ENCODE measurements at places on chromosomes 6 and 20. TPM values are rescaled to one million over a fixed set of nuclear protein-coding genes. Genes with fewer than 3 reads are reported as not detected.
A peak's percentile ranks its signal among the peaks of the same experiment; 100 is the strongest.

- DNase-seq, result no peak
Observed at GRCh38 chr20:47348539-47349142, 7.9 kb downstream of the ZMYND8 start.

- DNase-seq, result no peak
Observed at GRCh38 chr6:3052481-3053230, 15.6 kb upstream of the RIPK1 start.

GRCh38 chr20:41526327-41526726, 91.8 kb downstream of the CHD6 start:
- DNase-seq, result no peak

DNA sequence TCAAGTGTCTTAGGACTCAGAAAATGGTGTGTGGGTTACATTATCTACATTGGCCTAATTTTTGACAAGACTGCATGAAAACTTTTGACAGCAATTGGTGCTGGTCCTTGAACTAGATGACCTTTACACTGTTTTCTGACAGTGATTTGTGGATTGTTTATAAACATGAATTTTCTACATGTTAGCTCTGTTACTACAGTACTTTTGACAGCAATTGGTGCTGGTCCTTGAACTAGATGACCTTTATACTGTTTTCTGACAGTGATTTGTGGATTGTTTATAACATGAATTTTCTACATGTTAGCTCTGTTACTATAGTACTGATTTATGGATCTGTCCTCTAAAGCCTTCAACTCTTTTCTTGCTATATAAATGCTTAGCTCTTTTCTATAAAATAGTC, 16.7 kb downstream of the KCTD20 start:
- no peak for DNase-seq

DNA sequence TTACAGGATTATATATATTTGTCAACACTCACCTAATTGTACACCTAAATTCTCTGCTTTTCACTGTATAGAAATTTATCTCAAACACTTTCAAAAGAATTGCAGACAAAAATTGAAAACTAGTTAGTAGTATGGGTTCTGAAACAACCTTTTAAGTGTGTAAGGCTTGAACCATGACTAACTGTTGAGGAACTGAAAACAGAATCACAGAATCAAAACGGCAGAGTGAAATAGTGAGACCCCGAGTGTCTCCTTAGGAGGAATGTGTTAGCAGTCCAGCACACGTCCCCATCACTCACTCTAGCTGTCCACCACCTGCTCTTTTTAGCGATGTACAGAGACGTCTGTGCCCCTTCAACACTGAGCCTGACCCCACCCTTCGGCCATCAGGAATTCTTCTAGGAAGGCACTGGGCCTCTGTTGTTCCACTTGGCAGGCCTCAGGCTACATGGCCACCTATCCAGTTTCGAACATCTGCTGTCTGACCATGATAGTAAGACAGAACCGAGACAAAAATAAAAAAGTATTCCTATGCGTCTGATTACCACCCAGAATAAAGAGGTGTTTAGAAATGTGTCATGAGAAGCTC, 227.4 kb downstream of the C6orf118 start:
- DNase-seq, result no peak

DNA sequence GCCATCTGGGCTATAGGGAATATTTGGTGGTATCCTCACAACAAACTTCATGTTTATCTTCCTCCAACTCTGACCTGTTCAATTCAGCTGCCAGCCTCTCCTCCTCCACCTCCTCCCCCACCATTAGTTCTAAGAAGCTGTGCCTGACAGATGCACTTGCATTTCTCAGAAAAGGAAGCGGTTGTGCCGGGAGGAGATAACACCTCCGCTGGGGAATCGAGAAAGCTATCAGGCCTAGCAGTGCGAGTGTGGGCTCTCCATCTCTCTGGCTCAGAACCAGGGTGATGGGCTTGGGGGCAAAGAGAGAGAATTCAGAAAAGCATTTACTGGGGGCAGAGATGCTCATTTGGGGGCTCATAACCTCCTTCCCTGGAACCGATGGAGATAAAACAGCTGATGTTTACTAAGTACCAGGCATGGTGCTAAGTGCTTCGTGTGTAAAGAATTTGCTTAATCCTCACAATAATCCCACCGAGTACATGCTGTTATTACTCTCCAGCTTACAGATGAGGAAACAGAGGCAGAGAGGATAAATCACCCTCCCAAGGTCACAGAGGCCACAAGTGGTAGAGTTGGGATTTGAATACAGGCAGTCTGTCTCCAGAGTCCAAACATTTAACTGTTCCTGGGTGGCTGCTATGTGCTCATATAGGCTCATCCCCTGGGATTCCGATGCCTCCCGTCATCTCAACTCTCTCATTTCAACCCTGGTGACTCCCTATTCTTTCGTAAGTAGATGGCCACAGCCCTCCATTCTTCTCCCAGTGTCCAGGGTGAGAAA, 38.3 kb downstream of the COX4I2 start:
- peak; percentile 43 for DNase-seq

GRCh38 chr20:61346996-61347395, 94.9 kb downstream of the CDH4 start:
- no peak for DNase-seq

- DNase-seq, result no peak
Observed at GRCh38 chr20:19673575-19673974, 84.5 kb upstream of the RIN2 start.

- no peak for DNase-seq
Observed at GRCh38 chr6:25660512-25660911, 8.5 kb downstream of the SCGN start.

DNA sequence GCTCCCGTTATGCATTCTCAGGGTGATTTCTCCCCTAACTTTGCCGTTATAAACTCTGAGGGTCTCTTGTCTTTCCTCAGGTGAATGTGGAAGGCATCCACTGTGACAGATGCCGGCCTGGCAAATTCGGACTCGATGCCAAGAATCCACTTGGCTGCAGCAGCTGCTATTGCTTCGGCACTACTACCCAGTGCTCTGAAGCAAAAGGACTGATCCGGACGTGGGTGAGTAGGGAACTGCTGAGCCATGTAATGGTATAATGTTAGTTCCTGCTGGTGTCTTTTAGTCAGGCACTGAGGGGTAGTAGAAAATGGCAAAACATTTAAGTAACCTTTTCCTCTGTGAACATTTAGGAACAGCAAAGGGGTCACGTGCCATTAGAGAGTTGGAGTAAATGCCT, 395.4 kb downstream of the ARHGAP18 start:
- no peak for DNase-seq

GRCh38 chr6:90000864-90001731, 106.8 kb downstream of the GJA10 start:
- no peak for DNase-seq

DNA sequence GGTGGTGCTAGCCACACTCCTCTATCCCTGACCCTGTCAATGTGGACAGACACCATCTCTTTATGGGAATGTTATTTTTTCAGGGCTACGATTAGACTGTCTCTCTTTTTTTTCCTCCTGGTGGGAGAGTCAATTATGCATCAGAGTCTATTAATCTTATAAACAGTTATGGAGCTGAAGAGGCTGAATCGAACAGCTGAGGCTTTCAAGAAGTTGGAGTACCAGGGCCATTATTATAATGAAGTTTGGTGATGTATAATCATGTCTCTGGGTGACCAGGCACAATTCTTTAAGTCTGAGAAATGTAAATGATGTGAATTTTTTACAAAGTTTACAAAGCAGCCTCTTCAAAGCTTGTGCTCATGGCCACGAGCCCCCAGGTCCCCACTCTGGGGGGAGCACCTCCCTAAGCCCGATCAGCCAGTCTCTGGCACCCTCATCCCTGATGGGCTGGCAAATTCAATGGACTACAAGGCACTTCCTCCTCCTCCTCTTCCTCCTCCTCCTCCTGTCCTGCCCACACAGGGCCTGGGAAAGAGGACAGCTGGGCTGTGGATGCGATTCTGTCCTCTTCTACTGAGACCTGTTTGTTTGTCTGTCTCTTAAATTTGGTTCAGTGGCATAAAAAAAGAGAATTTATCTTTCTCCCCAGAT, 43.9 kb upstream of the QKI start:
- DNase-seq, result no peak

DNA sequence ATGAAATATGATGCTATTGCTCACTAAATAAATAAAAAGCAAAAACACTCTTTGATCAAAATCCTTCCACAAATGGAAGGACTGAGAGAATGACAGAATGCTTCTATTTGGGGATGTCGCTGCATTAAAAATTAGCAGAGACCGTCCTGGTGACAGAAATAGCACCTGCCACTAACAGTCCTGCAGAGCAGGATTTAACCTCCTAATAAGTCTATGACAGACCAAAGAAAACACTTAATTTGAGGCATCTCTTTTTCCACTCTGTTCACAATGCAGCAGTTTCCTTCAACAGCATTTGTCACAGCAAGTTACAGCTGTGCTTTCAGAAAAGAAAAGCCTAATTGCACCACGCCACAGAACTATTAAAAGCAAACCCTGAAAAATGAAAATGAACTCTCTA, 140.6 kb upstream of the BEND6 start:
- no peak for DNase-seq

- no peak for DNase-seq
Observed at GRCh38 chr6:112839525-112839961, 492.4 kb downstream of the RFPL4B start.

DNA sequence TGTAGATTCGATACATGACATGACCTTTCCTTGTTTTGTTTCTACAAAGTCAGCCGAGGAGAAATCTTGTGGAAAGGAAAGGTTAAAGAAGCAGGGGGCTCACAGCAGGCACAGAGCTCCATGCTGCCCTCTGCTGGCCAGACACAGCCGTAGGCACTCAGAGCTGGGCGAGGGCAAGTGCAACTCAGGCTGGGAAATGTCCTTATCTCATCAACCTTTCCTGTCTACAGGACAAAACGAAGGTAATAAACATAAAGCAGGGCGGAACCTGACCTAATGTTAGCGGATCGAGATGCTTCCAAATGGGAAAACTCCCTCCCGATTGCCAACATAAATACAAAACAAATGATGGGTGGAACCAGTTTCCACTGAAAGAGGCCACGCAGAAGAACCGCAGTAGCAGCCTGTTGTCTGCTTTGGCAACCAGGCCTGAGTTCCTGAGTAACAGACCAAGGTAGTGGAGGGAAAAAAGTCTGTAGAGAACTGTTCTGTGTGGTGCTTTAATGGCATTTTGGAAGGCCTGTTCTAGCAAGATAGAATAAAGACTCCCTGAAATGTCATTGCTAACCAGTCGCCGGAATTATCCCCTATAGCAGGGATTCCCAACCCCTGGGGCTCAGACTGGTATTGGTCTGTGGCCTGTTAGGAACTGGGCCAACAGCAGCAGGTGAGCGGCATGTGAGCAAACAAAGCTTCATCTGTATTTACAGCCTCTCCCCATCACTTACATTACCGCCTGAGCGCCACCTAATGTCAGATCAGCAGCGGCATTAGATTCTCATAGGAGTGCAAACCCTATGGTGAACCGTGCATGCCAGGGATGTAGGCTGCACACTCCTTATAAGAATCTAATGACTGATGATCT, 85.2 kb downstream of the MBOAT1 start:
- DNase-seq, result peak; percentile 83

GRCh38 chr6:89604653-89605052, 33.9 kb downstream of the LYRM2 start:
- no peak for DNase-seq

DNA sequence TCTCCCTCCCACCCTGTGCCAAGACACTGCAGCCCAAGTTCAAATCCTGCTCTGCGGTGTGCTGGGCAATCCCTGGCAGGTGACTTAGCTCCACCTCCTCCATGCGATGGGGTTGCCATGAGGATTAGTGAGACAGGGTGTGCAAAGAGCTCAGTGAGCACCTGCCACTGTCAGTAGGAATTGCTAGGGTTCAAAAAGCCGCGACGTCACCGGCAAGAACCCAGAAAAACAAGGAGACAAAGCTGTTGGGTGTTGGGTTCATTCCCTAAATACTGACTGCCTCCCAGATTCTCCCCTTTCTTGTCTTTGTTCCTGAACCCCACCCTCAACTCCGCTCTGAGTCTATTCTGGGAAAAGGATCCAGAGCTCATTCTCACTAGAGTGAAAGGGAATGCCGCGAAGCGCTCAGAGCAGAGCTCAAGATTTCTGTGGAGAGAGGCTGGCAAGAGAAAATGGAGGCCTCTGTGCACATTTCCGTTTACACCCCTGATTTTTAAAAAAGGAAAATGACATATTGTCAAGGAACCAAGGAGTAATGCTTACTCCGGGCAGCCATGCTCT, 13.3 kb downstream of the PMEPA1 start:
- no peak for DNase-seq

Gene COX7A2
- 194 TPM for total RNA-seq

Gene RBPJL
- total RNA-seq, result not detected

Gene ZBTB2
- total RNA-seq, result 10.4 TPM

Gene CAGE1
- not detected for total RNA-seq

Gene SERAC1
- total RNA-seq, result 6.3 TPM
